AG08396 (cell line): ENCODE measurements at places on chromosomes 2 and 18.

- no peak for DNase-seq
Observed at GRCh38 chr2:69026026-69026425, 13.0 kb downstream of the ANTXR1 start.

DNA sequence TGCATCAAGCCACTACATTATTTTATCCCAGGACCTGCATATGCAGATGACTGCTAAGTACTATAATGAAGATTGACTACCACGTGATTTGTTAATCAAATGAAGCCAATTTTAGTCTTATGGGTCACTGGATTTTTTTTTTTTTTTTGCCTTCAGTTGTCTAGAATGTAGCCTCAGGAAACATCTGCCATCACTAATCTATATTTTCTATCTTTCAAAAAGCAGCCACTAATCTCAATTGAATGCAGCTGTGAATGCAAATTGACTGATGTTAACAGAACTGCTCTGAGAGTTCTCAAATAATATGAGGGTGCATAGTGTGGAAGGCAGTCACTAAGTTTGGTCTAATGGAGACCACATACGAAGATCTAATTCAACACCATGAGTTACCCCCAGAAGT lies 106.3 kb downstream of the ABCA12 start:
- no peak for DNase-seq

DNA sequence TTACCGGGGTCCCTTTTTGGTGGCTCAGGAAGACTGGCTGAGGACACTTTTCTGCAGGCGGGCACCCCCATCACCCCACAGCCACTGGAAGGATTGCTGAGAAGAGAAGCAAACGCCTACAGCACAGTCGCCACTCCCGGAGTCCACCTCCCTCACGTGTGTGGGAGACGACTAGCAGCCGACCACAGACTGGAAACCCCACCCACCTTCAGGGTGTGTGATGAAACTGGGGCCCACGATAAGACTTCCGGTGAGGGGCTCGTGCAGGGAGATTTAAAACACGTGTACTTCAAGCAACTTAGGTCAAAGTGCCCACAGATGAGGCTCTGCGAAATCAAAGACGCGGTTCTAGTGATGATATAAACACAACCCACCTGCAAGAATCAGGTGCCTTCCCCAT lies 26.3 kb downstream of the MBP start:
- DNase-seq = no peak

DNA sequence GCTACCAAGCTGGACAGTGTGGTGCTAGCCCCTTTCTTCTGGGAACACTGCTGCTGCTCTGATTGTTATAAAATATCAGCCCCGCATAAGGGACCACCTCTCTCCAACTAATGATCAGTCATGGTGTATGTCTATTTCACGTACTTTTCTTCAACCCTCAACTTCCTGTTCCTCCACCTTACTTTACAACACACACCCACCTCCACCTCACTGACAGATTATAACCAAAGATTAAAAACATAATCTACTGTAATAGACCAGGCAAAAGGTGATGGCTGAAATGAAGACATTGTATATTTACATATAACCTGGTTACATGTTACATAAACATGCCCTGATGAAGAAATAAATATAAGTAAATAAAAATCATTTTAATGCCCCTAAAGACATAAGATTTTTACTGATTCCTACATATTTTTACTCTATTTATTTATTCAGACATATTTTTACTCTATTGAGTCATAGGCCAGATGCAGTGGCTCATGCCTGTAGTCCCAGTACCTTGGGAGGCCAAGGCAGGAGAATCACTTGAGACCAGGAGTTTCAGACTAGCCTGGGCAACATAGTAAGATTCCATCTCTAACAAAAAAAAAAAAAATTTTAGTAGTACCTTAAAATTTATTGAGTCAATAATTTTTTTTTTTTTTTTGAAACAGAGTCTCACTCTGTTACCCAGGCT lies 12.8 kb downstream of the STK39 start:
- no peak for DNase-seq

- DNase-seq = no peak
Observed at GRCh38 chr2:212549463-212549862, 10.9 kb upstream of the ERBB4 start.

DNA sequence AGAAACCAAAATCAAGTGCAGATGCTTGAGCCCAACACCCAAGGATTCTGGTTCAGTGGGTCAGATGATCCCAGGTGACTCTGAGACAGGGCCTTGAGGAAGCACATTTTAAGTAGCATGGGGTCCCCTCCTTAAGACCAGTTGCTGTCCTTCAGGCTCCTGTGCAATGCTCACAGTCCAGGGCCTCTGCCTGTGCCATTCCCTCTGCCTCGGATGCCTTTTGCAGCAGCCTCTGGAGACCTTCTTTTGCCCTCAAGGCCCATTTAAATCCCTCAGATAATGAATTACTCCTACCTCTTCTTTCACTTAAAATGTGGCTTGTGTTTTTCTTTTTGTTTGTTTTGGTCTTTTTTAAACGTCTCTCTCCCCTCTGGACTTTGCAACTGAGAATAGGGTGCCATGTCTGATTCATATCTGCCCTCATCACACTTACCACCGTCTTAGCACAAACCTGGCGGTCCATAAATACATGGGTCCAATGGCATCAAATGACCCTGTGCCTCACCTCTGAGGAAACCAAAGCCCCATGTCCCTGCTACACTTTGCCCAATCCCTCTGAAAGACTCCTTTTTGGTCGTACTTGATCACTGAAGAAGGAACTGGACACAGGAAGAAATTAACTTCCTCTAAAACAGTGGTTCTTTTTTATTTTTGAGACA lies 14.2 kb downstream of the ACTG2 start:
- DNase-seq = no peak

GRCh38 chr2:129233751-129234406 lies 745.6 kb upstream of the RAB6C start:
- DNase-seq = no peak

GRCh38 chr2:46717344-46718121 lies 198.1 kb downstream of the MCFD2 start:
- DNase-seq = peak; percentile 15

DNA sequence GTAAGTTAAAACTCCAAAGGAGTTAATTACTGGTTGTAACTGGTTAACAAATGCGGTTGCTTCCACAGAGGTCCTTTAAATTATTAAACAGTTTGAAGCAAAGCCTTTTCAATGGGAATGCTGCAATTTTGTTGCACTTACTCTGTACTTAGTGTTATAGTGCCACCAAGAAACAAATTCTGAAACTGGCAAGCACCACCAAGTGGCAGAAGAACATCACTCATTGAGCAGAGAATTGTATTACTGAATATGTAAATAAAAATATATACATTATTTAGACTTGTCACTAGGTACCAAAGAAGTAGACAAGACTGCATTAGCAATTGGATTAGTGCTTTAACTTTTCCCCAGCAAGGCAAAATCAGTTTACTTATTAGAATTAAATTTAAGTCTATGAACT lies 2.6 kb upstream of the TMEFF2 start:
- DNase-seq = peak; percentile 8

- DNase-seq = no peak
Observed at GRCh38 chr2:239943571-239943970, 81.6 kb downstream of the NDUFA10 start.

- DNase-seq = peak; percentile 73
Observed at GRCh38 chr2:219352448-219353023, 20.0 kb upstream of the RESP18 start.

- DNase-seq = no peak
Observed at GRCh38 chr18:10950876-10951630, 198.3 kb downstream of the PIEZO2 start.

DNA sequence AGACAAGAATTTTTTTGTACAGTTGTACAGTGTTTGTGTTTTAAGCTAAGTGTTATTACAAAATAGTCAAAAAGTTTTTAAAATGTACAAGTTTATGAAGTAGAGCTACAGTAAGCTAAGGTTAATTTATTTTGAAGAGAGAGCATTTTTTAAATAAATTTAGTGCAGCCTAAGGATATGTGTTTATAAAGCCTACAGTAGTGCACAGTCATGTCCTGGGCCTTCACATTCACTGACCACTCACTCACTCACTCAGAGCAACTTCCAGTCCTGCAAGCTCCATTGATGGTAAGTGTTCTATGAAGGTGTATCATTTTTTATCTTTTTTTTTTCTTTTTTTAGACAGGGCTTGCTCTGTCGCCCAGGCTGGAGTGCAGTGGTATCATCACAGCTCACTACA lies 44.2 kb downstream of the SFXN5 start:
- DNase-seq = no peak

GRCh38 chr2:38149531-38149930 lies 73.6 kb upstream of the CYP1B1 start:
- no peak for DNase-seq

DNA sequence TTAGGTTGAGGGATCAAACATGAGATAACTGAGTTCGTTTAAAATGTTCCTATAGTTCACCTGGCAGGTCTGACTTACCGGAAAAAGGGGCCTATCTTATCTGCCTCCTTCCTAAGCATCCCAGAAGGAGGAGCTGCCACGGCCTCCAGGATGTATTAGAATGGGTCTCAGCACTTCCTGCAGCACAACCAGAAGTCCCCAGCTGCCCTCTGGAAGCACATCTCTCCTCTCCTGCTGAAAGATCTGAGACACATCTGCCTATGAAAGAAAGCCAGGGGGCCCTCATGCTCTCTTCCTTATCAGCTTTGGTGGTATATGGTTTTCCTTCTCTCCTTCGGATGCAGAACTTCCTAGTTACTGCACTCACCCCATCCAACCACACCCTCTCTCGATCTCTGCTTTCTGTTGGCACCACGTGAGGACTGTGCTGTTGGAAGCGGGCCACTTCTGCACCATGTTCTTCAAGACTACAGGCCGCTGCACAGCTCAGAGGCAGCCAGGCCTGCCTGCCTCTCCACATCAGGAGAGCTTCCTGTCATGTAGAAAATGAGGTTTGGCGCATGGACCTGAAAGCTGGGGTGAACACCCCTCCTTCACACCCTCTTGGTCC lies 6.5 kb downstream of the IGFBP5 start:
- DNase-seq = no peak

GRCh38 chr18:58221060-58221725 lies 177.2 kb downstream of the NEDD4L start:
- no peak for DNase-seq

DNA sequence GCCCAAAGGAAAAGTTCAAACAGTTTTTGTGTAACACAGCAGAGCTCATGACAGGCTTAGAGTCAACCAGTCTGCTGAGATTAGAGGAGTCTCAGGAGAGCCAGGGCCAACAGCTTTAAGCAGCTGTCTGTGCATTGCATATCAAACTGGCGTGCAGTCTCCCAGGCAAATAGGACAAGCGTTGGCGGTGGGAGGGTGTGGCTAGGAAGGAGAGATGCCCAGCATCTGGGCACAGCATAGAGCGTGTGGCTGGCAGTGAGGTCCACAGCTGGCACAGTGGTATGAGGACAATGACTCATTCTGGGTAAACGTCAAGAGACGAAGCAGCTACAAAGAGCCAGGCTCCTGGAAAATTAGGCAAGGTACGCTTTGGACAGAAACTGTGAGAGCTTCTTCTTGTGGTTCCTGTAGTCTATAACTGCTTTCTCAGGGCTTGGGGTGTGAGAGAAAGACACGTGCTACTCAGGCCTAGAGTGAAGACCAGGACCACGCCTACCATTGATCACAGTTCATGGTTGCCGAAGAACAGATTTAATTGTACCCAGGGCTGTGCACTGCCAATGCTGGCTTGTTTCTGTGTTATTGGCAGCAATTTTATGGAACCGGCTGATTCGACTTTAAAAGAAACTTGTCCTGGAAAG lies 14.8 kb downstream of the ZAP70 start:
- DNase-seq = peak; percentile 41

- no peak for DNase-seq
Observed at GRCh38 chr2:56182420-56182819, 1.4 kb upstream of the CCDC85A start.

- DNase-seq = no peak
Observed at GRCh38 chr2:186068139-186068801, 329.7 kb downstream of the FSIP2 start.

- peak; percentile 48 for DNase-seq
Observed at GRCh38 chr18:67600181-67601180, 84.0 kb upstream of the DSEL start.

DNA sequence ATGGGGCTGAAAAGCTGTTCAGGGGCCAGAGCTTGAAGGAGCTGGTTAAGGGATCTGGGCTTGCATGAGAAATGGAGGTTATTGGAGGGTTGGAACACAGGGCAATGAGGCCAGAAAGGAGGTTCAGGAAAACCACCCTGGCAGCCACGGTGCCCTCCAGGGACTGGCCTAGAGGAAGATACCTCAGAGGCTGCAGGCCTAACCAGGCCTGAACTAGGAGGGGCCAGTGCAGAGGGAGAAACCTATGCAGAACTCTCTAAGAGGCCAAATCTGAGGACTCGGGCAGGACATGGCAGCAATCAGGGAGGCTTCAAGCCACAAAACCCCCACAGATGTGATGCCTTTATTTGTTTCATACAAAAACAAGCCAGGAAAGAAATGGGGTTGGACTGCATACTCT lies 66.8 kb downstream of the BIN1 start:
- no peak for DNase-seq

GRCh38 chr2:86393521-86394491 lies 47.4 kb upstream of the KDM3A start:
- DNase-seq = no peak

GRCh38 chr2:160205505-160205904 lies 5.4 kb upstream of the ITGB6 start:
- peak; percentile 66 for DNase-seq

- no peak for DNase-seq
Observed at GRCh38 chr2:190599546-190600220, 49.2 kb upstream of the NAB1 start.

DNA sequence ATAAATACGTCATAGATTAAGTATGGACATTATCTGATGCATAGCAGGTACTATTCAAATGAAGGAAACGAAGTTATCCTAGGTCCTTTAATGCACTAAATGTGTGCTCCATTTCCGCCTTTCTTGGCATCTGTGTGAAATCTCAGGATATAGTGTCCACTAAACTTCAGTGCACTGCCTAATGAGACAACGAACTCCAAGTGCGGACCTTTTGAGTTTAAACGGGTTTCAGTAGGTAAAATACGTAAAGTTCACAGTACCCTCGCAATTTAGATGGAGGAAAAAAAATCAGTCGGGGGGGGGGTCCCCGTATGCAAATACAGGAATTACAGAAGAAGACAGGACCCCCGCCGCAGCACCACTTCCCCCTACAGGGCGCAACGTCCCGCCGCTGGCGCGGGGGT lies 729 bp upstream of the REL start:
- peak; percentile 13 for DNase-seq

DNA sequence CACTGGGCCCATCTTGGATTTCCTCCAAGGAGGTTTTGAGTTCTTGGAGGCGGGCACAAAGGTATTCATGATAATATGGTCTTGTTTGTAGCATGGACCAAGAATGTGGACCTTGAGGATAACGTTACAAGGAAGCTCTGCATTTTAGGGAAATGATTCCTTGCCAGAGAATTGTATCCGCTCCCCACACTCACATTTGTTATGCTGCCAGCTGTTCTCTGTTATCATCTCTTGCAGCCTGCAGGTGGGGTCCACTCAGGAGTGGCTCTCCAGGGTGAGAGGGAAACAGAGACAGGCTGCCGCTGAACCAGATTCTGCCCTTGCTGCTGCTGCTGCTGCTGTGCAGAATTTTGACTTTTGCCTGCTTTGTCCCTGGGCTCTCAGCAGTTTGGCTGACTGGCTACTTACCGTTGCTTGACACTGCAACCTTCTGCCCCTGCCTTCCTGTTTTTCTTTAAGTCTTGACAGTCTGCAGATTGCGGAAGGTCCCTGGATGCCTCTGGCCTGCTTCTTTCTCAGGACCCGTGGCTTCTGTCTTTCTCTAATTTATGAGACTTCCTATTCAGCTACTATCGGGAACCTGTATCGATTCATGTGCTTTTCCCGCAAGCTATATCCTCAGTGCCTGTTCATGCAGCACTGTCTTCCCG lies 122.3 kb upstream of the DOCK10 start:
- no peak for DNase-seq

GRCh38 chr2:30226144-30227032 lies 4.9 kb upstream of the LBH start:
- DNase-seq = no peak
